ENCODE measurements at places on chromosomes 13 and 19.

DNA sequence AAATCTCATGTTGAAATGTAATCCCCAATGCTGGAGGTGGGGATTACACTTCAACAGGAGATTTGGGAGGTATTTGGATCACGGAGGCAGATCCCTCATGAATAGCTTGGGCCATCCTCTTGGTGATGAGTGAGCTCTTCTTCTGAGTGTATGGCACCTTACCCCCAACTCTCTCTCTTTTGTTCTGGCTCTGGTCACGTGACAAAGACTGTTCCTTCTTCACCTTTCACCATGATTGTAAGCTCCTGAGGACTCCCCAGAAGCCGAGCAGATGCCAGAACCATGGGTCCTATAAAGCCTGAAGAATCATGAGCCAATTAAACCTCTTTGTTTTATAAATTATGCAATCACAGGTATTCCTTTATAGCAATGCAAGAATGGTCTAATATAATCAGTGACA, 684.2 kb downstream of the LIG4 start:
- no peak for DNase-seq

- no peak for DNase-seq
Measured at GRCh38 chr19:40605216-40605971, 4.2 kb downstream of the LTBP4 start.

DNA sequence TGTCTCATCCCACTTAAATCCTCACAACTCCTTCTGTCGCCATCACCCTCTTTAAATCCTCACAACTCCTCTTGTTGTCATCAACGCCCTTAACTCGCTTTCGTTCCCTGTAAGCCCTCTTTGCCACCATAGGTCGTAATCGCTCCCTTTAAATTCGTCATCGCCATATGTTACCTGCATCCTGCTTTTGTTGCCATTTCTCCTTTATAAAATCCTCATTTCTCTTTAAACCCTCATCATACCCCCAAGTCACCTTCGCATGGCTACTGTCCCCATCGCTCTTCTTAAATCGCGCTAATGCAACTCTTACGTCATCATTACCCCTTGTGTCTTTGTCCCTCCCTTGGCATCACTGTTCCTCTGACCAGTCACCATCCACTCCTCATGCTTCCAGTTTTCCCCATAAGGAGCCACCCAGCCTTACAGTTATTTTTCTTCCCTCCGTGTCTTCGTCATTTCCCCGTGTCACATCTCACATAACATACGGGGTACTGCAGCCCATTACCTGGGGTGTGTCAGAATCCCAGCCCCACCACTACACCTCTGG, 539 bp downstream of the PLD3 start:
- DNase-seq = no peak

DNA sequence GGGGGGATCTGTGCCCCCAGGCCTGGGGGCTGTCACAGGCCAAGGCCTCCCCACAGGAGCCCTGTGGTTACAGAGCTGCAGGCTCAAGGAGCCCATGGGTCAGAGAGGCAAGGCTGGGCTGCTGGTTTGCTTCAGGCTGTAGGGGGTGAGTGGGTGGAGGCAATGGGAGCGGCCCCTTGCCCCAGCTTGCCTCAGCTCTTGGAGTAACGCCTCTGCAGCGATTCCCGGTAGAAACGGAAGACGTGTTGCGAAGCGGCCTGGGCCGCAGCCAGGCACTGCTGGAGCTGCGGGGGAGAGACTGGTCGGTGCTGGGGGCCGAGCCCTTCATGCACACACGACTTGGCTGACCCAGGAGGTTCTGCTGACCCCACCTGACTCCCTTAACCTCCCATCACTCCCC, 10.1 kb downstream of the TMEM91 start:
- no peak for DNase-seq

- DNase-seq = no peak
Measured at GRCh38 chr19:2841855-2842574, 740 bp downstream of the ZNF555 start.

All from NT2/D1 (cell line).